Keratinocyte (primary cell): ENCODE measurements at places on chromosomes 2 and 18.

- no peak for DNase-seq
- H3K36me3 ChIP-seq, result no peaks in the 10 kb centered on the region
- no peak overlapping the region for H3K27ac ChIP-seq
Measured at GRCh38 chr2:19505-19904, 26.8 kb downstream of the FAM110C start.

- H3K27me3 ChIP-seq, result no peaks in the 10 kb centered on the region
- H3K36me3 ChIP-seq, result no peaks in the 10 kb centered on the region
- H3K4me3 ChIP-seq, result no peak overlapping the region
- no peak overlapping the region for H3K27ac ChIP-seq
Measured at GRCh38 chr2:23788100-23788499, 138.8 kb downstream of the ATAD2B start.

DNA sequence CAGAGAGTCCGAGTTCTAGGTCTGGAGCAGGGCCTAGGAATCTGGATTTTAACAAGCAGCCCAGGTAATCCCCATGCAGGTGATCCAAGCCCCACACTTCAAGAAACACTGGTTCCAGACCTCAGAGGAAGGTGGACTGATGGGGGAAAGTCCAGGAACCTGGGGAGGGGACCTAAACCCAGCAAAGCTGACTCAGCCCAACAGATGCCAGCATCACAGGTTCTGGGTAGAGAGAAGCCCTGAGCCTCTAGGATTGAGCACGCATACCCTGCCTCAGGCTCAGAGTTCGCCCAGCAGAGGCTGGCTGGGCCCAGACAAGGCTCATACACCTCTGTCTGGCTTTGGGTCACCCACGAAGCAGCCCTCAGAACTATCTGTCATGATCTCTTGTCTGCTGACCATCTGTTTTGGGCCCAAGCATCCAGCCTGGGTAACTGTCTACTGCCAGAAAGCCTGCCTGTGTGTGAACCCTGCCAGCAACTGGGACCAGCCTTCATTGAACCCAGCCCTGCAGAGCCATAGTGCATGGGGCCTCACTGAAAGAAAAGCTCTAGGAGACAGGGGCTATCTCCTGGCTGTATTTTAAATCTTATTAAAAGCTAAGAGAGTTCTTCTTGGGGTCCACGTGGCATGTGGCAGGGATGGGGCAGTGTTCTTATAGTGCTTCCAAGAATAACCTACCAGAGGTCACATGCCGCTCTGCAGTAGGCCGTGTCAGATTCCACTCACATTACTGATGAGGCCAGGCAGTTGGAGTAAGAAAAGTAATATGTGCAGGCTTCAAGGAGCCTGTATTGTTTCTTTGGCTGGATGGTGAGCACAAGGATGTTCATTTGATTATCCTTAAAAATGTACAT is 7.4 kb downstream of the TMEM127 start:
- DNase-seq, result no peak
- no peak overlapping the region for H3K27ac ChIP-seq
- H3K4me3 ChIP-seq, result no peak overlapping the region
- H3K36me3 ChIP-seq, result peaks cover 30% of the 10 kb centered on the region

- H3K27ac ChIP-seq, result no peak overlapping the region
- no peak overlapping the region for H3K4me3 ChIP-seq
- peaks cover 23% of the 10 kb centered on the region for H3K36me3 ChIP-seq
- peaks cover 8% of the 10 kb centered on the region for H3K4me1 ChIP-seq
- DNase-seq, result no peak
Measured at GRCh38 chr2:216206041-216206703, 97.0 kb downstream of the XRCC5 start.

- H3K36me3 ChIP-seq, result no peaks in the 10 kb centered on the region
- H3K4me1 ChIP-seq, result no peaks in the 10 kb centered on the region
- no peaks in the 10 kb centered on the region for H3K27me3 ChIP-seq
- no peak overlapping the region for H3K27ac ChIP-seq
Measured at GRCh38 chr18:8319798-8320489, 289.3 kb upstream of the RAB12 start.

DNA sequence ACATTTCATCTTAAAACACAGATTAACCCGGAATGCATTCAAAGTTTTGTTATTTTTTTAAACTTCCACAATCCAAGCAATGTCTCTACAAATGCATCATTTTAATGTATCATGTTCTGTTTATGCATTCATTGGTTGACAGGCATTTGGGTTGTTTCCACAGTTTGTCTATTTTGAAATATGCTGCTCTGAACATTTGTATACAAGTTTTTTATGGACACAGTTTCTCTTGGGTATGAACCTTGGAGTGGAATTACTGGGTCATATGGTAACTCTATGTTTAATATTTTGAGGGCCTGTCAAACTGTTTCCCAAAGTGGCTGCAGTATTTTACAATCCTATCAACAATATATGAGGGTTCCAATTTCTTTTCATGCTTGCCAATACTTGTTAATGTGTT is 57.3 kb downstream of the GULP1 start:
- H3K4me3 ChIP-seq, result no peak overlapping the region
- DNase-seq, result no peak
- no peaks in the 10 kb centered on the region for H3K36me3 ChIP-seq
- no peak overlapping the region for H3K27ac ChIP-seq
